ENCODE measurements at places on chromosomes 2 and 18. TPM values are rescaled to one million over a fixed set of nuclear protein-coding genes. Genes with fewer than 3 reads are reported as not detected.

DNA sequence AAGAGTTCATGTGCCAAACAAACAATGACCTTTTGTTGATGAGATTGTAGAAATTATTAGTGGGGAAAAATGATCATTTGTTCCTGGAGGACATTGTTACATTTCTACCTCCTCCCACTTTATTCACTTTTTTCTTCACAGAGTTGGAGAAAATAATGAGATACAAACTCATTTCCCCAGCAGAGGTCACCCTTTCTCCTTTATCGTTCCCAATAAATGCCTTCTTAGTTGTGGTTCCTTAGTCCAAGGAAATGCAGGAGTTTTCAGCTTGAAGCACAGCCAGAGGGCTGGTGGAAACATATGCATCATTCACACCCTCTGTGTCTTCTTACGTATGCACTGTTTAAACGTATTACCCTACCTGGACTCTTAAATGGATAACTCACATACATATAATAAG is 108.8 kb downstream of the SLC4A3 start:
- peak; percentile 95 for DNase-seq

DNA sequence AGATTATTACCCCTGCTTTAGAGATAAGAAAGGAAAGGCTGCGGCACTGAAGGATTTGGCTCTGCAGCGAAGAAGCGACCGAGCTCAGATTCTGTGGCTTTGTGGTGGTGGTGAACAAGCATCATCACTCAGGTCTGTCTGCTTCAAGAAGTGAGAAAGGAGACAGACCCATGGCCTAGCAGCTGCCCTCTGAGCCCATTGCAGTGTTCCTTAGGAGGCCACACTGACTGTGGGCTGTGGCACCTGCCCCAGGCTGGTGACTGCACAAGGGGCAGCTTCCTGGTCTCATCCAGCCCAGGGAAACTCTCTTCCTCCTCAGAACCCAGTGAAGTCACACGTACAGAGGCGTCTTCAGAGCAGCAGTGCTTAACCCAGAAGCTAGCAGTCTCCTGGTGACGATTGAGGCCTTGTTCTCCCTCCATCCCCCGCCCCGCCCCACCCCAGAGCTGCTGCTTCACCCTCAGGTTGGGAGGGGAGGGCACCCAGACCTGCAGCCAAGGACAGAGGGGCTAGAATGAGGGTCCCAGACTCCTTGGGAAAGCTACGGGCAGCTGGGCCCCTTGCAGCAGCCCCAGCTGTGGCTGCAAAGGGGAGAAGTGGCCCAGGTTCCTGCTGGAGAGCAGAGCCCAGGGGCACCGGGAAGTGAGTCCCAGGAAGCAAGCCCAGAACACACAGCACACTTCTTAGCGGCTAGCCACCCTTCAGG is 22.2 kb downstream of the BIN1 start:
- DNase-seq: peak; percentile 94

DNA sequence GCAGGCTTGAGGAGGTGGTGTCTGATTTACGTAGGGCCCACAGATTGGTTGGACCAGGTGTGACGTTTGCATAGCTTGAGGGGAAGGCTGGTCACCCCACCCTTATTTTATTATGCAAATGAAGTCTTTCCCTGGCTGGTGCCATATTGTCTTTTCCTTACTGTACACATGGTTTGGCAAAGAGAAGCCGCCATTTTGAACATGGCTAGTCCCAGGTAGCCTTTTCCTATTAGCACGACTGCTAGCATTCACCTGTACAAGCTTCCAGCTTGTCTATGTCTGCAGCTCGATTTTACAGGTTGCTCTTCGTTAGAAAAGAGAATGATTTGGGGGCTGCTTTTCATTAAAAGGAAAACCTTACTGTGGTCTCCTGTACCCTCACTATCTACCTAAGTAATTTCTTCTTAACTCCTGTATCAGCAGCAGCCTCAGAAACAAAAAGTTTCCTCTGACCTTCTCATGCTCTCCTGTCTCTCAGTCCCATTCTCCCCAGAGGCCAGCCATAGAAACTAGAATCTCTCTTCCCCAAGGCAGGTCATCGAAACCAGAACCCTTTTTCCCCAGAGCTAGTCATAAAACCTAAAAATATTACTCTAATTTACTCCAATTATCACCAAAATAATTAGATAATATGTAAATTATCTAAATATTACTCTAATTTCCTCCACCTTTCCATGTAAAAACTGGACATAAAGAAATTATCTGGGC is 151.8 kb downstream of the B3GNT2 start:
- DNase-seq: no peak

DNA sequence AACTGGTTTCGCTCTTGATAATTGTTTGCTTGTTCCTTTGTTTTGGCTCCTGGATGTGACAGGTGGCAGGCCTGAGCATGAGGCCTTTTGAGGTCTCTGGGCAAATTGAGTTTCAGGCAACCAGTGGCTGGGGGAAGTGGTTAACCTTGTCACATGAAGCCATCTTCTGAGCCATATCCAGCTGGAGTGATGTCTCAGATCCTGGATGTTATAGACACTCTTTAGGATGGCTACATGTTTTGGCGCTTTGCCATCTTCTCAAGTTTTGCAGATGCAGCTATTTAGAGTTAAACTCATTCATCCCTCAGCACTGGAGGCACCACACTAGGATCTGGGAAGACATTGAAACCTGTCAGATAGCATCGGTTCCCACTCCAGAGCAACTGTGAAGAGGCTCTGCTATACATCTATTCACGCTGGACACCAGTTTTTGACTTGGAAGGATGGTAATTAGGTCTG is 25.3 kb upstream of the TACR1 start:
- DNase-seq: no peak

DNA sequence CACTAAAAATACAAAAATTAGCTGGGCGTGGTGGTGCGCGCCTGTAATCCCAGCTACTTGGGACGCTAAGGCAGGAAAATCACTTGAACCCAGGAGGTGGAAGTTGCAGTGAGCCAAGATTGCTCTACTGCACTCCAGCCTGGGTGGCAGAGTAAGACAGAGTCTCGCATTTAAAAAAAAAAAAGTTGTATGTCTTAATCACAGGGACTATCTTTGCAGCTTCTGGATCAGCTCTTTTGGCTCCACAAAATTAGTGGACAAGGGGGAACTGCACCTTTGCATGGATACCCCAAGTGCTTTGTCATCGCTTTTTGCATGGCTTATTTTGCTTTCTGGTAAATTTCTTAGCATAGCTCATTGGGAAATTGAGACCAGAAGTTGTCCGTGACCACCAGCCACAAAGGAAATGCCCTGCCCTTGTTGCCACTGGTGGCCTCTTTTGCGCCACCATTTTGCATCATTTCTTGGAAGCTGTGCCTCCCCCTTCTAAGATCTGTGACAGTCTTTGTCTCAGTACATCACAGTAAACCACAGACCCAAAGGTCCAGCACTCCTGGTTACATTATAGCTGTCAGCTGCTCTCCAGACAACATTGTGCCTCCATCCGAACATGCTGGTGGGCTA is 43.9 kb upstream of the PCBP1 start:
- DNase-seq: no peak

- DNase-seq: no peak
These were observed 41.5 kb downstream of the SLC38A11 start for GRCh38 chr2:164913640-164914350.

Gene FAM237A
- not detected for total RNA-seq

Gene UPP2
- not detected for total RNA-seq

Gene GALNT13
- total RNA-seq: 0.36 TPM

Gene FSHR
- total RNA-seq: 0.29 TPM

Gene CCL20
- total RNA-seq: 1.2 TPM

All from osteoblast (primary cell).